ENCODE measurements at places on chromosomes 12 and 14. TPM values are rescaled to one million over a fixed set of nuclear protein-coding genes. Genes with fewer than 3 reads are reported as not detected.

GRCh38 chr14:91219517-91220389 is 24.8 kb downstream of the GPR68 start:
- no peak for DNase-seq

DNA sequence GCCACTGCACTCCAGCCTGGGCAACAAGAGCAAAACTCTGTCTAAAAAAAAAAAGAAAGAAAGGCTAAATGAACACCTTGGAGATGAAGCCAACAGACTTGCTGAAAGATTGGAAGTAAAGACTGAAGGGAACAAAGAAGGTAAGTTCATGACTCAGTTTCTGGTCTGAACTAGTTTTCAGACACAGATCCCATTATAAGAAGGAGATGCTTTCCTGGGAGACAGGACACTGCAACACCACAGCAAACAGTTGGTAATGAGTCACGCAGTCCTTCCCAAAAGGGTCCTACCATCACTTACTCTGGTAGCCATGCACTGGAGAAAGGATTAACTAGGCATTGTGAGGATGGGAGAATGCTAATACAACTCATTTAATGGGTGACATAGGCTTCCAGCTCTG is 97.2 kb downstream of the SSPN start:
- DNase-seq: no peak

The LTBP2 gene
- 0.47 TPM for total RNA-seq

The FOXA1 gene
- total RNA-seq: not detected

The SERPINA1 gene
- 4.3 TPM for total RNA-seq

GRCh38 chr12:18943200-18943599 is 186.3 kb upstream of the PLEKHA5 start:
- no peak for DNase-seq

DNA sequence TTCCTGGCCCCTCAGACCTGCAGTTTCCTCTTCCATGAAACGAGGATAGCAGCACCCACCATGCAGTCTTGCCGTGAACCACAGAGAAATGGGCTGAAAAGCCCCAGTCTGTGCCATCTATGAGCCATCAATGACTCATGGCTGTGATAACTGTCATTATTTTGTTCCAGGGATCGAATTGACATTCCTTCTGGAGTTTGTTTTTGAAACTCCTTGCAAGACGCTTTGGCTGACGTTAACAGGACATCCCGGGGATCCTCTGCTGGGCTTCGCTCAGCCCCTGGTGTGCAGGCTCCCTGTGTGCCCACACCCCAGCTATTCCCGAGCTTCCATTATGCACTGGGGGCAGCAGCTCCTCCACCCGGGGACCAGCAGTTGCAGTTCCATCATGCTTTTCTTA is 33.8 kb downstream of the MMAB start:
- no peak for DNase-seq

GRCh38 chr12:28110329-28110728 is 79.9 kb upstream of the CCDC91 start:
- no peak for DNase-seq

DNA sequence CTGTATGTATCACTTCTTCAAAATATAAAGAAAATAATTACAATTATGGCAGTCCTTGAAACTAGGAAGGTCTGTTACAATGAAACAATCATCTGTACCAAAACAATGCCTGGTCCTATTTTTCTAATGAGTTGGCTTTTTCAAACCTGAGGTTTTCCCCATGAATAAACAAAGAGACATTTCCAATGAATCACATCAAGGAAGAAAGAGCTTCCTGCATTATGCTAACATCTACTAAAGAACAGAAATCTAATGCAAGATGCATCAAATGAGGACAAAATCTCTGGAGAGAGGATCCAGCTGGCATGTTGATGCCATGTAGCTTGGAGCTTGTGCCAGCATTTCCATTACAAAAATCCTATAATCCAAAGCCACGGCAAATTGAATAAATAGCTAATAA is 29.3 kb downstream of the NIN start:
- no peak for DNase-seq

The RAB35 gene
- total RNA-seq: 53.8 TPM

DNA sequence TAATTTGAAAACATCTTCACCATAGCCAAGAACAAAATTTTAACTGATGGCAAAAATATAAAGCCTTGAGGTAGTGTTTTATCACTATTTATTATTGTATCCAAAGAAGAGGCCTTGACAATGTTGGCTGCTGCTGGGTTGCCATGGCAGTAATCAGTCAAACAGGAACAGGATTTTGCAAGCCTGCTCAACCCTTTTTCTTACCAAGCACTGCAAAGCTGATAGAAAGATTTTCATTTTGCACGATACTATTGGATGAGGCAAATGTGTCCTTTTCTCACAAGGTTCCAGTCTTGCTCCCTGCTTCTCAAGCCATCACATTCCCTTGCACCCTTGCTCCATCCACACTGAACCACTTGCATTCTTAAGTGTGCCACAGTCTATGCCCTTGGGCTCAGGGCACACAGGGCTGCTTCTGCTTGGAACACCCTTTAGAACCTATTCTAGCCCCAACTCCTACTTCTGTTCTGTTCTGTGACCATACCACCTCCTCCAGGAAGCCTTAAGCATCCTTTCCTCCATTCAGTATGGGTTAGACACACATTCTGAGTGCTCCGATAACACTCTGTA is 76.5 kb upstream of the AMIGO2 start:
- no peak for DNase-seq

The FOXG1 gene
- not detected for total RNA-seq

The DPPA3 gene
- not detected for total RNA-seq

DNA sequence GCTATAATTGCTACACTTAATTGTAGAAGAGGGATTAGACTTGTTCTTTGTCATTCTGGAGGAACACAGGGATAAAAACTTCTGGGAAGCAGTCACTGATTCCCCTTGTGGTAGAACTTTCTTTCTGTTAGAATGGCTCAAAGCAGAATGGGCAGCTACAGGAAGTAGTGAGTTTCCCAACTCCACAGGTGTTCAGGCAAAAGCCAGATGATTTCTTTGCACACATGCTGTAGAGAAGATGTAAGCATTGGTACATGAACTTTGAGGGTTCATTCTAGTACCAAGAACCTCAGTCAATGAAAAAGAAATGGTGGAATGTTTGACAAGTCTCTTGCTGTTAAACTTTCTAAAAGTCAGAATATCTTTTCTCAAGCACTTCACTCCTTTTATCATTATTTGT is 4.3 kb downstream of the NDUFA9 start:
- no peak for DNase-seq

DNA sequence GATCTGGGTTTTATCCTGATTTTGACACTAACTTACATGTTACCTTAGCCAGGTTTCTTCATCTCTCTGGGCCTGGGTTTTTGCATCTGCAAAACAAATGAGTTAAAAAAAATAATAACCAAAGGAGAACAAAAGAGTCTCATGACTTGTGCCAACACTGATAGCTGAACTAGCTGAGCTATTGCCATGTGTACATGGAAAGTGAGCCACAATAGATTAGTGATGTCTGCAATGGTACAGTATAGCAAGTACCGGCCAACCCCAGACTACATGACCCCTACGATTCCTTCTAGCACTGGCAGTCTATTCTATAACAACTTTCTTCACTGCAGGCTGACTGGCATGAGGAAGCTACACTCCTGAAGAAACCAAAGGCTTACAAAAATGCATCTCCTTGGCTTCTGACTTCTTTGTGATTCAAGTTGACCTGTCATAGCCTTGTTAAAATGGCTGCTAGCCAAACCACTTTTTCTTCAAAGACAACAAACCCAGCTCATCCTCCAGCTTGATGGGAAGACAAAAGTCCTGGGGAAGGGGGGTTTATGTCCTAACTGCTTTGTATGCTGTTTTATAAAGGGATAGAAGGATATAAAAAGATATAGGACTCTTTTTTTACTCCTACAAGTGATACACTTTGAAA is 123.7 kb downstream of the DAD1 start:
- DNase-seq: no peak

Measured in CD4-positive, alpha-beta T cell (primary cell).